ENCODE measurements at places on chromosomes 5 and 9.

DNA sequence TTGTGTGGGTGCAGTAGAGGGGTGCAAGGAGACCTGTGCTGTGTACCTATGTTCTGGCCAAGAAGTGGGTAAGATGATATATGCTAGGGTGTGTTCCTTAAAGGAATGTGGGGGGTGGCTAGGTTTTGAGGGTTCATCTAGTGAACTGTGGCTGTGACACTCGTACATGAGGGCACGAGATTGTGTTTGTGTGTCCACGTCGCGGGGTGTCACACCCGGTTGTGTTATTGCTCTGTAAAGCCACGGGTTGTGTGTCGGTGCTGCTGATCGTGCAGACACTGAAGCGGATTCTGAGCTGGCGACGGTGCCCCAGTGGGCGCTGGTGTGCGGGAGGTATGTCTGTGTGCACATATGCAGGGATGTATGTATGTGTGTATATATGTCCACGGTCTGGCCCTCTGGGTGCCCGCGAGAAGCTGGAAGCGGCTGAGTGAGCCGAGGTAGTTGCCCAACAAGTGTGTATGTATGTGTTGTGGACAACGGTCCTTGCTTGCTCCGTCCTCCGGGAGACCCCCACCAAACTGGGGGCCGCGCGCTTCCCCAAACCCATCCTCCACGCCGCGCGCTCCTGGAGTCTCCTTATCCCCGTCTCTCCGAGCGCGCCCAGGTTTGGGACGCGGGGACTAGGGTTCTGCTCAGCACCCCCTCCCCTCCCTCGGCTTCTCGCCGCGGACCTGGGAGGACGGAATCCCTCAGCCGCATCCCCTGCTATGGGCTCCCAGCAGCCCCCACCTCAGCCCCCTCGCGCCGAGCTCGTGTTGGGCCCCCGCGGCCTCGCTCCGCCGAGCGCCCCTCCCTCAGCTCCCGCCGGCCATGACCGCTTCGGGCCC, 639 bp downstream of the PCDH1 start:
- no peak for DNase-seq

DNA sequence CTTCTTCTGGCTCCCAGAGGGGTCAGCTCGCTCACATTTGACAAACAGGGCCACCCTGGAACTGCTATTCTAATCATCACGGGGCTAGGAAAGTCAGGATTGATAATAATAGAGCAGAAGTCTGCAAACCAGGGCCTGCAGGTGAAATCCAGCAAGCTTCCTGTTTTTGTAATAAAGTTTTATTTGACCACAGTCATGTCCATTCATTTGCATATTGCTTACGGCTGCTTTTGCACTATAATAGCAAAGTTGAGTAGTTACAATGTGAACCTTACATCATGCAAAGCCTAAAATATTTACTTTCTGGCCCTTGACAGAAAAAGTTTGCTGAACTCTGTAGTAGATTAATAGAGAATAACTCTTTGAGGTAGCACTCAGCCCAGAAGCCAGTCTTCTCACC, 63.2 kb upstream of the CTXN3 start:
- DNase-seq, result no peak

DNA sequence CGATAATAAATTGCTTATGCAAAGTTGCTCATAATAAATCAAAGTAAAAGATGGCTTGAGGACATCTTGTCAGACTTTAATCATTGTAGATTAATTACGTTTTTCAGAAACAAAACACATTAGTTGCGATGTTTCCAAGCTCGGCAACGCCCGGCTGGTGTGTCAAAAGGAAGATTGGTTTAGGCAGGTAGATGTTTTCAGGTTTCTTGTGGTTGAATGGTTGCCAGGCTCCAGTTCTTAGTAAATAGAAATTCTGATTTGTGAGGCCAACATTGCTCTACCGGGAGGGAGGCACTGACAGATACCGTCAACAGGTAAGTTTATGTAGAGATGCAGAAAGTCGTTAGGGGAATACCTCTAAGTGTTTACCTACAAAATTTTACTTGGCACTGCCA, 280.3 kb downstream of the NPR3 start:
- DNase-seq, result no peak

DNA sequence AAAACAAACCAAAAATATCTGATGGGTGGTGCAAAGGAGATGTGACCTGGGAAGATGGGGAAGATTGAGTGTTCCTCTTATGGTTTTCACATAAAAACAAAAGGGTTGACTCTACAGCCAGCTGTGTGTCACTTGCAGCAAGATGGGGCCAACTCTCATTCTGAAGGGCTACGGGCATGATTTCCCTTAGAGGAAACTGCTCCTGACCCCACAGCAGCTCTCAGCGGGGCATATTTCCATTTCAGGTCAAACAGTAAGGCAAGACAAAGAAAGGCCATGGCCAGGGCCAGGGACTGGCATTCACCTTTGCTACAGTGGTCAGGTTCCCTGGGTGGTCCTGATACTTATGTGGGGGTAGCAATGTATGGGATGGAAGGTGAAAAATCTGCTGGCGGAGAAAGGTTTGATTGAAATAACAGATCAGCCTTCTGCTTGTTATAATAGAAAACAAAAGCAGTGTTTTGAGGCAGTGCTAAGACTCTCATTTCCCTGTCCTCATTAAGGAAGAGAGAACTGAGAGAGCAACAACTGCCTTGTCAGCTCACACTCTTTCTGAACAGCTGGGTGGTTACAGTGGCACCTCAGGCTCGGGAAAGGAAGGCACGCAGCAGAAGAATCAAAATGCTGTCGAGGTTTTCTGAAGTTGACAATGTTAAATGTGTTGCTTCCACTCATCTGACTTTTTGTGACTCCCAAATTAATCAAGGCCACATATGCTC, 120.7 kb upstream of the PCA3 start:
- no peak for DNase-seq

DNA sequence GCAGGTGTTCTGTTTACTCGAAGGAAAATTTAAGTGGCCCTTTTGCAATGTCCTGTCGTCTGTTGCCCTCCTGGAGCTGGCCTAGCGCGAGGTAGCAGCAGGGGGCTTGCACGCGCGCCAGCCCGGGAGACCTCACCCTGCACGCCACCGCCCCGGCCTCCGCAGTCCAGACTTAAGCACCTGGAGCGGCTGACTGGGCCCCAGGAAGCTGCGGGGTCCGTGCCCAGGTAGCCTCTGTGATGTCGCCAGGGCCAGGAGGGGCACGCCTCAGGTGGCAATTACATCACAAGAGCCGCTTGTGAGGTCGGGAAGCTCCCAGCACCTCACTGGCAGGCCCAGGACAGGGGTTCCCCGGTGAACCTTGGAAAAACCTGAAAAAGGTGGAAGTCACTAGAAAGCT, at the start of gene SAXO1:
Gene SAXO1 (minus strand): TSS at position 195 of the 400 bp plus-strand sequence. CDS start 301 bp downstream, outside the sequence.
- DNase-seq, result no peak

GRCh38 chr9:16661816-16662215, 208.7 kb downstream of the BNC2 start:
- no peak for DNase-seq

DNA sequence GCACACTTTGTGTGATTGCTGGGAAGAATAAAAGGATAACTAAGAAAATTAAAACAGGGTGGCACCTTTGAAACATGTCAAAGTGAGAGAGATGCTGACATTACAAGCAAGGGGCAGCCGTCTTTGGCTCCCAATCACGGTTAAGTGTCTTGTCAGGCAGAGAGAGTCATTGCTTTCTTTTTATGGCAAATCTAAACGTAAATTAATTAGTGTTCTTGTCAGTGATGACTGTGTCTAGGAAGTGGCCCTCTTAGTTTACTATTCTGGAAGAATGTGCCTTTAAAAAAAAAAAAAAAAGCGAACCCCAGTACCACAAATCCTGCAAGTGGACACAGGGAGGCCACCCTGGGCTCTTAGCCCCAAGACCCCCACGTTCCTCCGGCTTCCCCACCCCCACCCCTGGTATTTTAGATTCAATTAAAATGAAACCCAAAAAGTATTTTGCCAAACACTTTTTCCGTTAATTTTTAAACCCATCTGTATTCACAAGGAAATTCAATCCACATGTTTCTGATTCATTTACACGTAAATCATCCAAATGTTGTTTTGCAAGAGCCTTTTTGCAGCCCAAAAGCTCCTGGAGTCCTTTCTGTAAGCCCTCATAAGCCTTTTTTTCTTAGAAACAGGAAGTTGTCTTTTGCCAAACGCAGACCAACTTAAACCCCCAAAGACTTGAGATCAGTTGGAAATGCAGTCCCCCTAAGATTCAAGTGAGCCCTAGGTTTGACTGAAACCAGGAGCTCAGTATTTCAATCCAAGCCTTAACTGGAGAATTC, 399.3 kb downstream of the EBF1 start:
- DNase-seq, result no peak

- no peak for DNase-seq
Measured at GRCh38 chr5:135244620-135245021, 154.4 kb downstream of the MACROH2A1 start.

DNA sequence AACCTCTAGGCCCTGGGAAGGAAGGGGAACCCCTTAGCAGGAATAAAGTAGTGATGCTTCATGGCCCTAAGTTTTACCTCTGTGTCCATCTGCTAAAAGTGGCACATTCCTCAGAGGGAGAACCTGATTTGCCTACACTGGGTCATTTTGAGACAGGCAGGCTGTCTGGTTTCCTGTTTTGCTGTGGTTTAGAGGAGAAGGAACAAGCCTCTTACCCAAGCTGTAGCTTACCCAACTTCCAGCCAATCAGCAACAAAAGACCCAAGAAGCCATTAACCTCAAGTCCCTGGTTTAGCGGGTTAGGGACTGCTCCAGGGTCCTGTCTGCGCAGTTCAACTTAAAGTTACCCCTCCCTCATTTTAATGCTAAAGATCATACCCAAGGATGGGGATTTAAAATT, 411.0 kb downstream of the MAT2B start:
- DNase-seq, result no peak

GRCh38 chr5:14909369-14909768, 37.8 kb upstream of the ANKH start:
- no peak for DNase-seq

DNA sequence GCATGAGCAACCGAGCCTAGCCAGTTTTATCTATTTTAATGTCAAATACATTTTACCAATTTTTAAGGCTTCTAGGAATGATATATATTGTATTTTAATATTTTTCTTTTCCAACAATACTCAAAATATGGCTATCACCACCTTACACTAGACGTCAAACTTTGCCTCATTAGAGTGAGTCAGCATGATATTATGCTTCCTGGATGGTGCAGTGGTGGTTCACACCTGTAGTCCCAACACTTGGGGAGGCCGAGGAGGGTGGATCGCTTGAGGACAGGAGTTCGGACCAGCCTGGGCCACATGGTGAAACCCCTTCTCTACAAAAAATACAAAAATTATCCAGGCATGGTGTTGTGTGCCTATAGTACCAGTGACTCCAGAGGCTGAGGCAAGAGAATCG, 7.3 kb upstream of the CDC14B start:
- DNase-seq, result no peak

DNA sequence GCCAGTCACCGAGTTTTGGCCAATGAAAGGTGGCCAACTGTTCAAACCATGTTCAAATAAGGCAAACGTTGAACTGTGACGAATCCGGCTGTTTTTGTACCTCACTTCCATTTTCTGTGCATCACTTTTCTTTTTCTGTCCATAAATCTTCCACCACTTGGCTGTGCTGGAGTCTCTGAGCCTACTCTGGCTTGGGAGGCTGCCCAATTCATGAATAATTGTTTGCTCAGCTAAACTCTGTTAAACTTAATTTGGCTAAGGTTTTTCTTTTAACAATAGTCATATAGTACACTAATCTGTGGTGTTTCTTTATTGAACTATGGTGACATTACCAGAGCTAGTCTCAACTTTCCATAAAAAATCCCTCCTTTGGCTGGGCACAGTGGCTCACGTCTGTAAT, 11.3 kb downstream of the NIM1K start:
- DNase-seq, result no peak

DNA sequence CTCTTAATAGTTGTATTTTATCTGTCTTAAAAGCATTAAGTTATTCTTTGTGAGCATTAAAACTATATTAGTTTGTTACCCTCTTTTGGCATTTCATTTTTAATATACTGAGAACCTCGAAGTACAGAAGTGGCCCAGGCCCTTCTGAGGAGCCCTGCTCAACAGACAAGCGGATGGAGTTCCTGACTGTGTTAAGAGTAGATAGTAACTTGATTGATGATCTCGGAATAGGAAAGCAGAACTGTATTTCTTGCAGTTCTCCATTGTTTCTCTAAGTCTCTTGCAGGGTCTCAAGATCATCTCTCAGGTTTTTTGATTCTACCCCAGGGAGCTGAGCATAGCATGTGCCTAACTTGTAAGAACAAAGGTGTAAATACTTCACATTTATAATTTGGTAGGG, 139.6 kb downstream of the SMARCA2 start:
- no peak for DNase-seq

DNA sequence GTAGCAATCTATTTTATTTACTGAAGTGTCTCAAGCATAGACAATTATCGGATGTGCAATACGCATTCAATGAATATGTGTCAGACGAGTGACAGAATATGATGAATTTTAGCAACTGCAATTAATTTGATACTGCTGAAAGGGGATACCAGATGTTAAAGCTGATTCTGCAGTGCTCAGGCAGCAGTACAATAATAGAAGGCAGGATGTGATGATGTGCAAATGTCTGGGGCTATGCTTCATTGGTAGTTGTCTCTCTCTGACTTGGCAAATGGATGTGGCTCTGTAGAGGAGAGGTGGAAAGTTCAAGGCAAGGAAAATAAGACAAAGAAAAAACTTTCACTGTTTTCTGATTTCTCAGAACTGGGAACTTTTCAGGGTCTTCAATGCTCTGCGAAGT, 721.2 kb downstream of the CDH18 start:
- no peak for DNase-seq

DNA sequence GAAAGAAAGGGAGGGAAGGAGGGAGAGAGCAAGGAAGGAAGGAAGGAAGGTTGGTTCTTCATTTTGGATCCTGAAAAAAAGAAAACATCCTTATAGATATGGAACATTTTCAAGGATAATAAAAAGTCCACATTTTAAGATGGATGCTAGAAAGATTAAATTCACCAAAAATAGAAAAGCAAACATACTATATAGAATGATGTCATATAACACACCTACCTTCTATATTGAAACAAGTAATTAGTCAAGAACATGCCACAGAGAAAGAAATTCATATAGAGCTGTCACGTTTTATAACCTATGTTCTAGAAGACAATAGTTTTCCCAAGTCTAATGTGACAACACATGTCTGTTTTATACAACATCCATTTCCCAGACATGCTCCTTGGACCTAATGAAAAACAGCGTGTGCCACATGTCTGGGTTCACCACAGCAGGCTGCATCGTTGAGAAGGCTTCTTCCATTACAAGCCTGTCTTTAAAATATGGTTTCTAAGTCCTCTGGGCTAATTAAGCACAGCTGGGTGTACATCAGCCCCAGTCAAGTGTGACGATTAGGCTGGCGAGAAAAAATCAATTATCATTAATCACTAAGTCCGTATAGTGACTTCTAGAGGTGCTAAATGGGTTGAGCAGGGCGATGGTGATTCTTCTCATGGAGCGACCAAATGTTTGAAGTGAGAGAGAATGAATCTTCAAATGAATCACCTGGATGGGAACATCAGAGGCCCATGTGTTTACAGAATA, 301.8 kb downstream of the TLE1 start:
- no peak for DNase-seq

- DNase-seq, result no peak
Measured at GRCh38 chr9:115275753-115276152, 157.8 kb upstream of the TNC start.

DNA sequence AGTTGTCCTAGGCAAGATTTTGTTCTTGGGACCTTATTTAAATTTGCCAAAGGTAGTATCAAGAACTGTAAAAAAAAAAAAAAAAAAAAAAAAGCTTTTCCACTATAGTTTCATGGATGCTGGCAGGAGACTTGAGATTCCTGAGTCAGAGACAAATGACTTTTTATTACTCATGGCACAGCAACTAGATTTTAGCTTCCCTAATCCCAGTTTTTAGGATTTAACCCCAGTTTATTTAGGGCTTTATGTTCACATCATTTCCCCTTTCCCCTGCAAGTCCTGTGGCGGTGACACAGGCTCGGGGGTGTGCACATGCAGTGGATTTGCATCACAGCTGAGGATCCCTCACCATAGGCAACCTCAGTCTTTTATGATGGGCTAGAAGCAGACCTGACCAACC, 144.9 kb downstream of the GOLPH3 start:
- no peak for DNase-seq
